Suppressor macrophage treated with lipopolysaccharide for 4 hours (primary cell): ENCODE measurements at places on chromosomes 5 and 9.

DNA sequence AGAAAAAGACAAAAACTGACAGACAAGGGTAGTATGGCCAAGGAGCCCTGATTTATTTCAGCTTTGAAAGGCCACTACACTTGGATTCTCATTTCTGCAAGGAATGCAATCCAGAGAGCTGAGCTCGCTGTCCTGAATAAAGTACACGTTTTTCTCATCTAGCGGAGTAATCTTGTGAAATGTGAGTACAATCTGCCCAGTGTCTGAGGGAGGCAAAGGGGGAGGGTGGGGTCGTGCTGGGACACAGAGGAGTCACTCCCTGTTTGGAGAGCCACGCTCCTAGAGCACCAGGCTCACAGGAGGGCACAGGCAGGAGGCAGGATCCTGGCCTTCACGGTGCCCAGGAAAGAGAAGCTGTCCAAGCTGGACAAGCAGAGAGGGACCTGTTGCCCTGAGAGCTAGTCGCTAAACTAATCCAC, 51.0 kb upstream of the IFNK start:
- no peak for DNase-seq

DNA sequence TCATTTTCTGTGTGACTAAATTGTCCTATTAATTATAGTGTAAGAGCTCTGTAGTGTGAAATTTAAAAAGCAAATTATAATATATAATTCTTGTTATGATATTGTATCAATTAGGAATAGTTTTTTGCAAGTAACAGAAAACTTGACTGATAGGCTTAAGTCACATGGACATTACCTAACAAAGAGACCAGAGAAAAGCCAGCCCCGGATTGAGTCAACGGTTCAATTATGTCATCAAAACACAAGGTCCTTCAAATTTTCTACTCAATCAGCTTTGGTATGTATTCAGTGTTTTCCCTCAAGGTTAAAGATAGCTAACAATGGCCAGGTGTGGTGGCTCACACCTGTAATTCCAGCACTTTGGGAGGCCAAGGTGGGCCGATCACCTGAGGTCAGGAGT, 126.7 kb upstream of the PTGER4 start:
- peak; percentile 45 for DNase-seq

- DNase-seq = peak; percentile 49
Measured at GRCh38 chr9:125747765-125748445, 732 bp downstream of the PBX3 start.

DNA sequence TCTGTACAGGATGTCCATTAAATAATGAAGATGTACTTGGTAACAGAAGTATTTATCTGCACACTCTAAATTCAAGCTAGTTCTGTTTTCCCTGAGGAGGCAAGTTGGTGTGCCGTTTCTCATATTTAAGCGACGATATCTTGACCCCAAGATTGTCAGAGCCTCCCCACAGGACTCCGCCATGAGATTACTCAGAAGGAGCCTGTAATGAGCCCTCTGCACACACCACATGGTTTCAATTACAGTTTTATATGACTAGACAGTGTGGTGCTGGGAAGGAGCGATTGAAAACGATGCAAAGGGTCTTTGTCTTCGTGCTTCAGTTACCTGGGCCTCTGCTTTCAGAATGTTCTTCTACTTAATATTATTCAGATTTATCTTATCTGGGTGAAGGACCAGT, 840.4 kb upstream of the WWC1 start:
- DNase-seq = no peak

DNA sequence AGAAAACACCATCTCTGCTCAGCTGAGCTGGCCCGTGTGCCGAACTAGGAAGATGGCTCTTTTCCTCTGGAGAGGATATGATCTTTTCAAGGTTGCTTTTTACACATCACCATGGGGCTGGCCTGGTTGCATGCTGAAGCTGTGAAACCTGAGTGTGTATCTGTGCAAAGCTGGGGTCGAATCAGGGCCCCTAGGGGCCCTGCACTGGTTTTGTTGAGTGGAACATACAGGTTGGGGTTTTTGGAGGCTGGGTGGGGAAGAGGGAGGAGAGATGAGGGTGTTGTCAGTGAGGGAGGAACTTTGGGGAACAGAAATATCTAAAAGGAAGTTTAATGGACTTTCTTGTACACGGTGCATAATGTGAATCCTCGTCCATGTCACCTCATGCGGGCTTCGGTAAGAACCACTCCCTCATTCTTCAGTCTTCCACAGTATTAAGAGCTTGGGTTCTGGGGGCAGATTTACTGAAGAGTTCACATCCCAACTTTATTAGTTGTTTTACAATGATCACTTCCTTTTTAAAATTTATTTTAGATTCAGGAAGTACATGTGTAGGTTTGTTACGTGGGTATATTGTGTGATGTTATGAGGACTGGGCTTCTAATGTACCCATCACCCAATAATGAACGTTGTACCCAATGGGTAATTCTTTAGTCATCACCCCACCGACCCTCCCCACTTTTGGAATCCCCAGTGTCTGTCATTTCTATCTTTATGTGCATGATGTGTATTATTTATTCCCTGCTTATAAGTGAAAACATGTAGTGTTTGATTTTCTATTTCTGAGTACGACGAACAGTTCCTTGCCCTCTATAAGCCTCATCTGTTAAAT, 238.2 kb downstream of the NR3C1 start:
- DNase-seq = no peak

DNA sequence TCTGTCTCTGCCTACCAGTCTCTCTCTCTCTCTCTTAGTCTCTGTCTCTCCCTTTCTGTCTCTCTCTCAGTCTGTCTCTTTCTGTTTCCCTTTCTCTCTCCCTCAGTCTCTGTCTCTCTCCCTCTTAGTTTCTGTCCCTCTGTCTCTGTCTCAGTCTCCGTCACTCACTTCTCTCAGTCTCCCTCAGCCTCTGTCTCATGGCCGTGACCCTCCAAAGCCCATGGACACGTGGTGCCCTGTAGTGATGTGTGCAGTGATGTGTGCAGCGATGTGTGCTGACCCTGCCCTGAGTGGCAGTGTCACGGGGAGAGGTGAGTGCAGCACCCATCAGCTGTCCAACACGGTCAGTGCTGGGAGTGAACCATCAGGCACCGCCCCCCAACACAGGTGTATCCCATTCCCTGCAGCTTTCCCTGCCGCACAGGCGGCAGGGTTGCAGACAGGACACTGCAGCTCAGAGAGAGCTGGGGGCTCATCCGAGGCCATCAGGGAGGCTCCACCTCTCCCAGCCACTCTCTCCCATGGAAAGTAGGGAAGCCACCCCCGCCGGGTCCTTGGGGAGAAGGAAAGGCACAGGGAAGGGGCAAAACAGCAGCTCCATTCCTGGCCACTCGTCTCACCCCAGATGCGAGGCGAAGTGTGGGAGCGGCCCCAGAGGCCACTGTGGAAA, 794 bp upstream of the LRRC14B start:
- DNase-seq = no peak

DNA sequence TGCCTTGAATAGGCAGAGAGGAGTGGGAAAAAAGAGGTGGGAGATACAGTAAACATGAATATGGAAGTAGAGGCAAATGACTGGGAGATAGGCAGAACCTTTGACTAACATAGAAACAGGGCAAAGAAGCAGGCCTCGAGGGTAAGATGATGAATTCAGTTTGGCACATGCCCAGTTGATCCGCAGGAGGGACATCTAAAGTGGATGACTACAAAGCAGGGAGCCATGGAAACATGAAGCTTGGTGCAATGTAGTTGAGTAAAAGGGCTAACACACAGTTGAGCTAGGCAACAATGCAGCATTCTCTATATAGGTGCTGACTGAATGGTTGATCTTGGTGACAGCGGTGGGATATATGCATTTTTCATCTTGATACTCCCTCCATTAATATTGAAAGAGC, 253.8 kb downstream of the DMRT2 start:
- DNase-seq = no peak
